Kidney capillary endothelial cell (primary cell): ENCODE measurements at places on chromosomes 5 and 9.
A peak's percentile ranks its signal among the peaks of the same experiment; 100 is the strongest.

DNA sequence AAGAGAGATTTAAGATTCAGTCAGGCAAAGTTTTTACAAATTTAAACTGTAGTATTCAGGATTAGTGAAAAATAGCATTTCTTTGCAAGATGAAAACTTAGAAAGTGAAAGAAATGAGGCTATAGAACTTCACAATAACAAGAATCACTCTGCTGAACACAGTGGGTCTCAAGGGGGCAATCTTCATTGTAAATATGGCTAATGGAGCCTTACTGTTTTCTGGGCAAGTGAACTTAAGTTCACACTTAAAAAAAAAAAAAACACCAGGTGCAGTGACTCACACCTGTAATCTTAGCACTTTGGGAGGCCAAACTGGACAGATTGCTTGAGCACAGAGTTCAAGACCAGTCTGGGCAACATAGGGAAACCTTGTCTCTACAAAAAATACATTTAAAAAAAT lies 175.9 kb upstream of the SNX2 start:
- no peak for DNase-seq

DNA sequence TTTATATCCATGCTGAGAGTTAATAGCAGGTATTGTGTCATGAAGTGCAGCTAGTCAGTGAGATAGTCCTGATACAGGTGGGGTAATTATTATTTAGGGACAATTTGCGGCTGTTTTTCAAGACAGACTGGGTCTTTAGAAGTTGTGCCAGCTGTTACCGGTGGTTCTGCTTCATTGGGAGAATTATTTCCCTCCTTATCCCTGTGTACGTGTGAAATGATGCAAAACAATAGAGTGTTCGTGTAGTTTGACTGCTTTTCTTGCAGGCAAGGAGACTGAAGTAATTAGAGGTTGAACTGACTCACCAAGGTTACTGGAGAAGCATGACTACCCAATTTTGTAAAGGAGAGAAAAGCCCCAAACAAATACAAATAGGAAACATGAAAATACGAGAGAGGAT lies 101.7 kb downstream of the ARRDC3 start:
- DNase-seq, result peak; percentile 83

DNA sequence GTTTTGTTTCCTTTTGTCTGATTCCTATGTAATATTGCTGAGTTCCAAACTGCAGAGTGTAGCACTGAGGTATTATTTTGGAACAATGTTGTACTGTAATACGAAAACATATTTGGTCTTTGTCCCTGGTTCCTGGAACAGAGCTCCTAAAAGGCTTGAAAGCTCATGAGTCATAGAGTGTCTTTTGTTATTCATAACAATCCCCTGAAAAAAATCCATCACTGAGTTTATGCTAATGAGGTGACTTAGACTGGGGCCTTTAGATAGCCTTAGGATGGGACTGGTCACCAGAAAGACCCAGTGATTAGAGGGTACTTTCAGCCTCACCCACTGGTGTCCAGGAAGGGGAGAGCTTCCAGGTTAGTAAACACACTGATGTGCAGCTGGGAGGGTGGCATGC lies 132.7 kb upstream of the POU5F2 start:
- peak; percentile 62 for DNase-seq

DNA sequence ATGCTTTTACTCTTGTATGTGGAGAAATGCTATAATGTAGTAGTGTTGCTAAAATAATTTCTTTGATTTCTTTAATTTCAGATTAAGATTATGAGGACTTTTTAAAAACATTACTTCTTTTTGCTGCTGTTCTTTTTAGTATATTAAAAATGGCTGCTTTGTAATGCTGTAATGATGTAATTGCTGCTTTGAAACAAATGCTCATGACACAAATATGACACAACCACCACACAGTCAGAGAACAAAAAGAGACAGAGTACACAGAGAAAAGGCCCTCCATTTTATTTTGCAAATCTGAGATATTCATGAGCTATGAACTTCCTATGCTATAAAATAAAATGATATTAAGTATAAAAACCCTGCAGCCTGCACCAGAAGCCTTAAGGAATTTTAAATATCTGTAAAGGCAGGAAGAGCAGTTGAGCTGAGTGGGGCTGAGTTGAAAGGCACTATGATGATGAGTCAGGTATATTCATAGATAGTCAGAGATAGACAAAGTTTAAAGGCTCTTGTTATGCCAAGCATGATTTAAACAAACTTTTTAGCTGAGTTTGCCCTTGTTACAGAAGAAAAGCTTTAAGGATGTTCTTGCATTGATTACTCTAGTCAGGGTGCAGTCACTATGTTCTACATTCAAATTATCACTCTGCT lies 5.1 kb upstream of the POU5F2 start:
- peak; percentile 9 for DNase-seq

DNA sequence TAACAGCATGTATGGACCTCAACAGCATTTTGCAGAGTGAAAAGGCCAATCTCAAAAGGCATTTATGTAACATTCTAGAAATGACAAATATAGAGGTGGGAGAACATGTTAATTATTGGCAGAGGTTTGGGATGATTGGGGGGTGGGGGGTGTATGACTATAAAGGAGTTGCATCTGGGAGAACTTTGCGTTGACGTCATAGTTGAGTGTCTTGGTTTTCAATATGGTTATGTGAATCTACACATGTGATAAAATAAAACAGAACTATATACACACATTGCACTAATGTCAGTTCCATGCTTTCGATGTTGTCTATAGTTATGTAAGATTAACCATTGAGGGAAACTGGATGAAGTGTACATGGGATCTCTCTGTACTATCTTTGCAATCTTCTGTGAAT lies 139.1 kb downstream of the SV2C start:
- no peak for DNase-seq

DNA sequence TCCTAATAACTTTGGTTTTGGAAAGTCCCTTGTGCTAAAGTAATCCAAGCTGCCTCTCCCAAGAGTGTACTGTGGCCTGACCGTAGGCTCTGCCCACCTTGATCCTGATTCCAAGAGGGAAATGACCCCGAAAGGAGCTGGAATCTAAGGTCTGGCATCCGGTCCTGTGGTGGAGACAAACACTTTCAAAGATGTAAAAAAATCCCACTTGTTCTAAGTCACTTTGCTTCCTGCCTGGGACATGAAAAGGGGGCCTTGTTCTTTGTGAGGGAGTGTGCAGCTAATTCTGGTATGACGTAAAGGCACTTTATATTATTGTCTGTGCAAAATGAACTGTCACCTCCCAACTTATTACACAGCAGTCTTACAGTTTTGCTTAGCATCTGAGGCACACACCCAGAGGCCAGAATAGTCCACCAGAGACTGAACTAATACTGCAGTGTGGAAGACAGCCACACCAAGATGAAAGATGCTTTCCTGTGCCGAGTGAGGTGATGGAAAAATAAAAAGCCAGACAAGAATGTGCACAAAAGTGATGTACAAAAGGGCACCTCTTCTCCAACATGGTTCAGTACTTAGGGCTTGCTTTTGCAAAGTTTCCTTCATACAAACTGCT lies 128.7 kb downstream of the SLC12A2 start:
- no peak for DNase-seq

DNA sequence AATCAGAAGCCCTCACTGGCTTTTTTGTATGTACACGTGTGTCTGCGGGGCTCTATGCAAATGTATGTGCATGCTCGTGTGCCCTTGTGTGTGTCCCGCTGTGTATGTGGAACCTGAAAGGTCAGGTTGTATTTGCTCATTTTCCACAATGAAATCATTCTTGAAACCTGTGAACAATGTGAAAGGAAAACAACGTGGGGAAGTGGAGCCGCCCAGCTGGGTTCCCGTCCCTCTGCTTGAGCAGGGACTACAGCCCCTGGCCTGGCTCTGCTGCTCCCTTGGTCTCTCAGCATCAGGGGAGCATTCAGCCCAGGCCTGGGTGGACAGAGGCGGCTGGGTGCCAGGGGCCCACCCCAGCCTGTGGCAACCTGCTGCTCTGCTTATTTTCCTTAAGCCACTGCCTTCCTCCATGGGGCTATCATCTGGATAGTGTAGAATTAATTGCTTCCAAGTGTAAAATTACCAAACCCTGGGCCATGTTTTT lies 3.0 kb downstream of the ECSCR start:
- peak; percentile 42 for DNase-seq

- no peak for DNase-seq
Measured at GRCh38 chr5:91277840-91278239, 105.3 kb downstream of the ARRDC3 start.

DNA sequence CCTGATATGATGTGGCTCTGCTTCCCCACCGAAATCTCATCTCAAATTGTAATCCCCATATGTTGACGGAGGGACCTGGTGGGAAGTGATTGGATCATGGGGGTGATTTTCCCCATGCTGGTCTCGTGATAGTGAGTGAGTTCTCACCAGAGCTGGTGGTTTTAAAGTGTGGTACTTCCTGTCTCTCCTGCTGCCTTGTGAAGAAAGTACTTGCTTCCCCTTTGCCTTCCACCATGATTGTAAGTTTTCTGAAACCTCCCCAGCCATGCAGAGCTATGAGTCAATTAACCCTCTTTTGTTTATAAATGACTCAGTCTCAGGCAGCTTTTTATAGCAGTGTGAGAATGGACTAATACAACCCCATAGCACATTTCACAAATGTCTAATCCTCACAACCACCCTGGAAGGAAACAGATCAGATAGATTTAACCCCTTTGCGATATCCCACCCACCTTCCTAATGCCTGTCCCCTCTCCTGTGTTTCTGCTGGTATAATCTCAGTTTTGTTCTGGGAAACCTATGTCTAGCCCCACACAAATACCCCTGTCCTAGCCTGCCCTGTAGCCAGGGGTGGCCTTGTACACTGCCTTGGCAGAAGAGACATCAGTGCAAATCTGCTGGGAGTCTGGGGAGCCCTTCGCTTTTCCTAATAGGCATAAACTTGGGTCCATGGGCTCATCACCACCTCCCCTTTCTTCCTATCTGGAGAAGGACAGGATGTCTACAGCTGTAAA lies 157.0 kb upstream of the RAI14 start:
- peak; percentile 90 for DNase-seq

DNA sequence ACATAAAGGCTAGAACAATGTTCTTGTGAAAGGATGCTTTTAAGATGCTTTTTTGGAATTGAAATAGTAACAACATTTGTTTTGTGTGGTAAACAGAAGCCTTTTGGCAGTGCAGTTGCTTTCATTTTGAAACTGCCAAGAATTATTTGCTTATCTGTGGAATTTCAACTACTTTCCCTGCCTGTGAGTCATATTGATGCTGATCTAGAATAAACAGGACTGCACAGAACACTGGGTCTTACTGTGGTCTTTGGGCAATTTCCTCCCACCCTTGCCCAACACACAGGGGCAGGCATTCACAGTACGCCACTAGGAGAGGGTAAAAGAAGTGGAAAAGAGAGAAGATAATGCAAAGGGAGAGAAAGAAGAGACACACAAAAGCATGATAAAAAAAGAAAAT lies 483.7 kb downstream of the ELAVL2 start:
- DNase-seq, result no peak
